MM.1S (cell line): ENCODE measurements at places on chromosomes 3 and 15.

DNA sequence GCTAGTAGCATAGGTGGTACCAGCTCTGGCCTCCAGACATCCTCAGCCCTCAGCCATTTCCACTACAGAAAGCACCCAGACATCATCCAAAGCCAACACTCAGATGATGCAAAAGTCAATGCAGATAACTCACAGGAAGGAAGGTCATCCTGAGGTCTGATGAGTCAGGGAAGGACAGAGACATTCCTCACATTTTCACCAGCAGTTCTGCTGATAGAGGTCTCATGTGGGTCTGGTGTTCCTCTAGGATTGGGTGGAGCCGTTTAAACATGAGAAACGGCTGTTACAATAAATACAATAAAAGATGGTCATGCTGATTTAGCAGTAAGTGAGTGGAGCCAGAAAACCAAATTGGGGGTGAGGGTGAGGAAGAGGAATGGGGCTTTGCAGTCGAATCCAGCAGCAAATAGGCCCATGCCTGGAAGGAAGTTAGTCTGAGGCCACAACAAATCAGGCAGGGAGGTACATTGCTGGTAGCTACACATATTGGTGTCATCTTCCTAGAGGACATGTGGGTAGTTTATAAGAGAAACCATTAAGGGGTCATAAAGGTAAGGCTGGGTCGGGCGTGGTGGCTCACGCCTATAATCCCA lies 33.3 kb upstream of the FLNB start:
- no peaks in the 10 kb centered on the region for H3K4me1 ChIP-seq
- DNase-seq, result no peak
- H3K36me3 ChIP-seq, result no peaks in the 10 kb centered on the region
- no peak overlapping the region for H3K27ac ChIP-seq
- H3K4me3 ChIP-seq, result no peak overlapping the region

- no peaks in the 10 kb centered on the region for H3K36me3 ChIP-seq
- no peak overlapping the region for H3K27ac ChIP-seq
- no peak overlapping the region for H3K4me3 ChIP-seq
Measured at GRCh38 chr3:59432665-59433064, 382.8 kb upstream of the CFAP20DC start.

GRCh38 chr3:22928216-22929110 lies 274.7 kb upstream of the UBE2E2 start:
- no peak for DNase-seq
- no peak overlapping the region for H3K27ac ChIP-seq
- no peaks in the 10 kb centered on the region for H3K4me1 ChIP-seq

DNA sequence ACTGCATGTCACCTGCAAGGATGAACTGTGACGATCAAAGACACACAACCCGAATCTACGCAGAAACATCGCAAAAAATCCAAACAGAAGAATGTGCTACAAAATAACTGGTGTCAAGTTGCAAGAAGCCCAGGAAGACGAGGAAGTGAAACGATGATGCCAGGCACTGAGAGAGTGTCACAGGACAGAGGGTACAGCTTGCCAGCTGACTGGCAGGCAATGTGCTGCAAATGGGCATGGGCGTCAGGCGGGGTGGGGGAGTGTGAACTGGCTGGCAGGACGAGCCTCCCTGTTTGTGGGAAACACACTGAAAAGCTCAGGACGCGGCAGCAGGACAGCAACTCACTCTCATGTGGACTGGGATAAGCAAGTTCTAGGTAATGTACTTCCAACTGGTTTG lies 28.9 kb upstream of the OCA2 start:
- H3K27me3 ChIP-seq, result no peaks in the 10 kb centered on the region
- H3K4me1 ChIP-seq, result no peaks in the 10 kb centered on the region
- no peaks in the 10 kb centered on the region; the same call in 1 of the 2 replicates for H3K36me3 ChIP-seq
- DNase-seq, result no peak

DNA sequence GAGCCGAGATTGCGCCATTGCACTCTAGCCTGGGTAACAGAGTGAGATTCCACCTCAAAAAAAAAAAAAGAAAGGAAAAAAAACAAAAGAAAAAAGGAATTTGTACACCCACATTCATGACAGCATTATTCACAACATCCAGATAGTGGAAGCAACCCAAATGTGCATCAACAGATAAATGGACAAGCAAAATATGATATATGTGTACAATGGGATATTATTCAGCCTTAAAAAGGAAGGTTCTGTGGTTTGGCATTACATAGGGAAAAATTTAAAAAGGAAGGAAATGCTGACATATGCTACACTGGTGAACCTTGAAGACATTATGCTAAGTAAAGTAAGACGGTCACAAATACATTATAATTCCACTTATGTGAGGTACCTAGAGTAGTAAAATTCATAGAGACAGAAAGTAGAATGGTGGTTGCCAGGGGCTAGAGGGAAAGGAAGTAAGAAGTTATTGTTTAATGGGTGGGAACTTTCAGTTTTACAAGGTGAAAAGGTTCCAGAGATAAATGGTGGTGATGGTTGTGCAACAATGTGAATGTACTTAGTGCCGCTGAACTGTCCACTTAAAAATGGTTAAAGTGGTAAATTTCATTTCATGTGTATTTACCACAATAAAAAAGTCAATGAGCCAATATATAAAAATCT lies 118.5 kb downstream of the MYLK start:
- no peaks in the 10 kb centered on the region for H3K27me3 ChIP-seq
- no peak overlapping the region for H3K4me3 ChIP-seq
- no peaks in the 10 kb centered on the region for H3K36me3 ChIP-seq
- DNase-seq, result peak; percentile 16

GRCh38 chr3:16721494-16721893 lies 116.3 kb upstream of the DAZL start:
- H3K27me3 ChIP-seq, result no peaks in the 10 kb centered on the region
- DNase-seq, result no peak
- H3K36me3 ChIP-seq, result no peaks in the 10 kb centered on the region
- H3K4me1 ChIP-seq, result peaks cover 14% of the 10 kb centered on the region

GRCh38 chr15:59993041-59993750 lies 10.9 kb upstream of the FOXB1 start:
- no peaks in the 10 kb centered on the region for H3K27me3 ChIP-seq
- peaks cover 9% of the 10 kb centered on the region for H3K4me1 ChIP-seq
- no peak overlapping the region for H3K27ac ChIP-seq
- H3K36me3 ChIP-seq, result no peaks in the 10 kb centered on the region
- no peak for DNase-seq

GRCh38 chr3:19901337-19901736 lies 32.7 kb downstream of the EFHB start:
- H3K27me3 ChIP-seq, result no peaks in the 10 kb centered on the region
- H3K27ac ChIP-seq, result no peak overlapping the region
- no peak for DNase-seq
- H3K4me1 ChIP-seq, result no peaks in the 10 kb centered on the region
- H3K4me3 ChIP-seq, result no peak overlapping the region

GRCh38 chr3:9077029-9077428 lies 113.8 kb upstream of the RAD18 start:
- H3K27me3 ChIP-seq, result no peaks in the 10 kb centered on the region
- H3K36me3 ChIP-seq, result no peaks in the 10 kb centered on the region
- H3K4me1 ChIP-seq, result no peaks in the 10 kb centered on the region
- no peak overlapping the region for H3K27ac ChIP-seq
- H3K4me3 ChIP-seq, result no peak overlapping the region

GRCh38 chr15:56533731-56534403 lies 68.9 kb upstream of the MNS1 start:
- H3K4me3 ChIP-seq, result no peak overlapping the region
- no peak overlapping the region for H3K27ac ChIP-seq
- no peaks in the 10 kb centered on the region for H3K36me3 ChIP-seq
- peaks cover 23% of the 10 kb centered on the region for H3K4me1 ChIP-seq
- H3K27me3 ChIP-seq, result no peaks in the 10 kb centered on the region
- no peak for DNase-seq

GRCh38 chr3:193943851-193944517 lies 192.0 kb upstream of the HES1 start:
- no peak for DNase-seq
- no peak overlapping the region for H3K27ac ChIP-seq
- H3K4me1 ChIP-seq, result no peaks in the 10 kb centered on the region
- H3K36me3 ChIP-seq, result no peaks in the 10 kb centered on the region

DNA sequence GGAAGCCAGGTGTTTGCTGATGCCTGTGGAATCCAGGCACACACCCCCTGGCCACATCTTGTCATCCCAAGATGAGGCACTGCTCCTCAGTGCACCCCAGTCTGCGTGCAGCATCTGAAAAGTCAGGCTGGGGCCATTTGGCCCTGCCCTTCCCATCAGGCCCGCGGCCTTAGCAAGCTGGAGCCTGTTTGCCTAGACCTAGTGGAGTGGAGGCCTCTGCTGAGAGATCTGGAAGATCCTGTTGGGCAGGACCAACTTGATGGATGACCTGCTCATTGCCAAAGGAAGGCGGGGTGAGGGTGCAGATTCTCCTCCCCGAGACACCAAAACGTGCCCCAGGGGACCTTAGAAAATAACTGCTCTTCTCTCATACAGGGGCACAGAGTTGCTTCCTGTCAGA lies 220.2 kb downstream of the SHQ1 start:
- H3K36me3 ChIP-seq, result no peaks in the 10 kb centered on the region
- no peaks in the 10 kb centered on the region for H3K27me3 ChIP-seq
- H3K4me1 ChIP-seq, result no peaks in the 10 kb centered on the region
- no peak overlapping the region for H3K4me3 ChIP-seq
- no peak for DNase-seq

- no peaks in the 10 kb centered on the region for H3K36me3 ChIP-seq
- H3K27me3 ChIP-seq, result no peaks in the 10 kb centered on the region
Measured at GRCh38 chr3:65851827-65852226, 186.9 kb downstream of the MAGI1 start.
